PC-3 (cell line): ENCODE measurements at places on chromosomes 3 and 15.

GRCh38 chr15:39310633-39311032 lies 270.2 kb upstream of the THBS1 start:
- peak; percentile 60 for DNase-seq

DNA sequence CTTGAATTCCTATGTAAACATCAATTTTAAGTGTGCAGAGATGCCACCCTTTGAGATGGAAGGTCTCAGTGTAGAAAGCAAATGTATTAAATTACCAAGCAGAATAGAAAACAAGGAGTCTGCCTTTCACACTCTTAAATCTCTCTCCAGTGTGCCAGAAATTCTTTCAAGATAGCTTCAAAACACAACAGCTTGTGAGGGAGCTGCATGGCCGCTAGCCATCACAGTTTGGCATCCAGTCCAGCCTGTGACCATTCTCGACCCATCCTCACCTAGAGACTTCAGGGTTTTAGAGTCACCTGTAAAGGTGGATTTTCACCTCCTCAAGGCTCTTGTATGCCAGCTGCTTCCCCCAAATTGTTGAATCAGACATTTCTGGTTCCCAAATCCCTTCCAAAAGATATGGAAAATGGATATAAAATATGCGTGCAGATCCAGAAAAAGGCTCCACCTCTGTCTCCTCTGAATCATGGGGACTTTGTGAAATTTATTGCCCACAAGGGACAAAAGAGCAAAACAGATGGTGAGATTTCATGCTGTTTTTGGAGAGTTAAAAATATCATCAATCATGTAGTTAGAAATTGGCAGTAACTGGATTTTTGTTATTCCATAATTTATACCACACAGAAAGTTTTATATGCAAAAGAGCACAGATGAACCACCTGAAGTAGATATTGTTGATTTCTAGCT lies 114.2 kb upstream of the THRB start:
- no peak for DNase-seq

DNA sequence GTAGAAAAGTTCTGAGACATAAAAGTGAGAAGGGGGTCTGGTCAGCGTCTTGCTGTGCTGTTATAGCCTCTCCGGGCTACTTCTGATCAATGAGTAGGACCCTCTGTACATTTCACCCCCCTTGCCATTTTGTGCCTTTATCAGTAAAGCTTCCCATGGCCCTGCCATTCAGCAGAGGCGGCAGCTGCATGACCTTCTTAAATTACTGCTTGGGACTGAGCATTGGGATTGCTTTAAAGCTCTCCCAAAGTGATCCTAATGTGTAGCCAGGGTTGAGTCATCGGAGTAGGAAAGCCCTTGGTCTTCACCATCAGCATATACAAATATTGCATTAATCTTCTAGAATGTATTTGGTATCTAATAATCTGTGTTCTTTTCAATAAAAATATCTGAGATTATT lies 70.2 kb downstream of the FMN1 start:
- DNase-seq, result no peak

- DNase-seq, result no peak
Measured at GRCh38 chr3:52379610-52380009, 63.5 kb downstream of the DNAH1 start.

DNA sequence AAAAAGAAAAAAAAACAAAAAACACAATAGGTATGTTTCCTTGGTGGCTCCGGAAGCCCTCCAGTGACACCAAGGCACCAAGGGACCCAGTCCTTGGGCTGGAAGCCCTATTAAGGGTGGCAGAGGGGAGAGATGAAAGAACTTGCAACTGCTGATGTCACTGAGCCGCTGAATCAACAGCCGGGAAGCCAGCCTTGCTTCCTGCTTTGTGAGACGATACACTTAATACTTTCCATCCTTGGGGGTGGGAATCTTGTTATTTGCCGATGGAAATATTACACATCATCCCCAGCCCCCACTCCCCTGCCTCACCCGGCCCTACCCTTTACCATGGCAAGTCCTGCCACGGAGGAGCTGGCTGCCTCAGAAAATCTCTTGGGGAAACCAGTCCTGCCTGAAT lies 5.6 kb upstream of the ISLR2 start:
- DNase-seq, result no peak

GRCh38 chr3:117278424-117279190 lies 569.0 kb downstream of the TUSC7 start:
- DNase-seq, result peak; percentile 50

- no peak for DNase-seq
Measured at GRCh38 chr3:50415061-50415460, 55.7 kb upstream of the TMEM115 start.
